ENCODE measurements at places on chromosomes 4 and X.

DNA sequence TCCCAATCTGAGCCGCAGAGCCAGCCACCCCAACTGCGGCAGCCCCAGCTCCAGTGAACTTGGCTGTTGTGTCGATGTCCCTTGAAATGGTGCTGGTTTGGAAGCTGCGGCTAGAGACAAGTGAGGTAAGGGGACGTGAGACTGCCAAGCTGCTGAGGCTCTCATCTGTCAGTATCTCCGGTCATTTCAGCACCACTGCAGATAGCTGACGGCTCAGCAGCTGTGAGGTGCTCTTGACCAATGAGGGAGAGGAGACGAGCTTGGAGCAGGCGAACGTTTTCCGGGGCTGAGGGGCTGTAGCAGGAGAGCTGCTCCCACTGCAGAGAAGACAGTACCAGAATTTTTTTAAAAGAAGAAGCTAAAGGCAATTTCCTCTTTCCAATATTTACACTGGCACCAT, 175.5 kb upstream of the CASK start:
- H3K27me3 ChIP-seq: peaks cover 2% of the 10 kb centered on the region
- no peaks in the 10 kb centered on the region for H3K36me3 ChIP-seq
- DNase-seq: peak; percentile 38

- no peak for DNase-seq
- no peaks in the 10 kb centered on the region for H3K4me1 ChIP-seq
- no peaks in the 10 kb centered on the region for H3K36me3 ChIP-seq
- no peak overlapping the region for H3K27ac ChIP-seq
- no peak overlapping the region for H3K4me3 ChIP-seq
These were observed 2.8 kb downstream of the NKX6-1 start for GRCh38 chr4:84496331-84496705.

DNA sequence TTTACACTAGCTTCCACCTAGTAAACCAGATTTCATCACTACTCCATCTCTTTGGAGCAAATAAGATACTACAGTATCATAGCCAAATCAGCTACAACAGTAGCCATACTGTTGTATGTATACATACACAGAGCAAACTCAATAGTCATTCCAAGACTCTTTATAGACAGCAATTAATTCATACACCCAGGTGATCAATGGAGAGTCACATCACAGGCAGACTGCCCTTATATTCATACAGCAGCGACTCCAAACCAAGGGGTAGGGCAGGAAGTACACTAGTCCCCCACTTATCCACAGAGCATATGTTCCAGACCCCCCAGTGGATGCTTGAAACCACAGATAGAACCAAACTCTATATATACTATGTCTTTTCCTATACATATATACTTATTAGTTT, 76.6 kb downstream of the FBXW7 start:
- H3K27ac ChIP-seq: no peak overlapping the region
- H3K36me3 ChIP-seq: no peaks in the 10 kb centered on the region

- H3K4me3 ChIP-seq: no peak overlapping the region
- H3K27ac ChIP-seq: no peak overlapping the region
- H3K36me3 ChIP-seq: no peaks in the 10 kb centered on the region
- DNase-seq: no peak
- no peaks in the 10 kb centered on the region for H3K4me1 ChIP-seq
These were observed 486.4 kb upstream of the FAT1 start for GRCh38 chr4:187209921-187210613.
